Endodermal cell (in vitro differentiated cells): ENCODE measurements at places on chromosomes 7 and 10. TPM values are rescaled to one million over a fixed set of nuclear protein-coding genes. Genes with fewer than 3 reads are reported as not detected.

DNA sequence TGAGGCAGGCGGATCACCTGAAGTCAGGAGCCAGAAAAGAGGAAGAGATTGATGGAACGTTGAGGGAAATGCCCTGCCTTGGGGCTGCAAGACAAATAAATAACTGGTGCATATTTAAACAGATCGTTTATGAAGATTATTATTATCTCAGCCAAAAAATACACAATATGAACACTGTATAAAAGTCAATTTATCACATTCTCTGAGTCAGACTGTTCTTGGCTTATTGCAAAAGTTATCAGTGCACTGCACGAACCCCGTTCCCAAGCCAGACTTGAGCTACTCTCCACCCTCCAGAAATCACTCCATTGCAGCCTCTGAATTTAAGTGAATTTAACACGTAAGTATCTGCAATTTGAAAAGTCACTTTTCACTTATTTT, 1.6 kb downstream of the DNMBP start:
- no peaks in the 10 kb centered on the region for H3K36me3 ChIP-seq
- H3K4me3 ChIP-seq, result peak overlapping the region; percentile 99
- no peaks in the 10 kb centered on the region for H3K27me3 ChIP-seq
- DNase-seq, result no peak

DNA sequence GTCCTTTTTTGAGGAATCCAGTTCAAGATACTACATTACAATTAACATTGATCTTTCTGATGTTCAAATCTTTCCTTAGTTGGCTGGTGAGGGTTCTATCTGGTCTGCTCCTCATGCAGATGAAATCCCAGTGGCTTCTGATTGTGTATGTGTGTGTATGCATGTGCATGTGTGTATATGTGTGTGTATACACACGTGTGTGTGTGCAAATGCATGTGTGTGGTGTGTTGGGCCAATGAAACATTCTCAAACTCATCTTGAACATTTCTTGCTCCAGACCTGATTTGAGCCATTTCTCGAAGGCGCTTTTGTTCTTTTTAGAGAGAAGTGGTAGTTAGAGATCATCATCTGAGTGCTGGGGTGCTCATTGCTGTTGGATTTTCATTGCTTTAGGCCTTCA, 113.9 kb downstream of the GLRX3 start:
- no peak overlapping the region for H3K27ac ChIP-seq
- no peaks in the 10 kb centered on the region for H3K27me3 ChIP-seq
- DNase-seq, result no peak
- no peaks in the 10 kb centered on the region for H3K4me1 ChIP-seq
- no peak overlapping the region for H3K4me3 ChIP-seq

GRCh38 chr7:114628362-114628761, 213.7 kb downstream of the FOXP2 start:
- H3K36me3 ChIP-seq, result no peaks in the 10 kb centered on the region
- no peaks in the 10 kb centered on the region for H3K27me3 ChIP-seq
- H3K4me1 ChIP-seq, result peaks cover 6% of the 10 kb centered on the region
- no peak overlapping the region for H3K27ac ChIP-seq
- no peak overlapping the region for H3K4me3 ChIP-seq

GRCh38 chr10:78805176-78805575, 263.6 kb upstream of the ZMIZ1 start:
- DNase-seq, result no peak
- no peak overlapping the region for H3K4me3 ChIP-seq
- H3K27ac ChIP-seq, result no peak overlapping the region
- H3K4me1 ChIP-seq, result peaks cover 4% of the 10 kb centered on the region
- peaks cover 17% of the 10 kb centered on the region for H3K27me3 ChIP-seq

DNA sequence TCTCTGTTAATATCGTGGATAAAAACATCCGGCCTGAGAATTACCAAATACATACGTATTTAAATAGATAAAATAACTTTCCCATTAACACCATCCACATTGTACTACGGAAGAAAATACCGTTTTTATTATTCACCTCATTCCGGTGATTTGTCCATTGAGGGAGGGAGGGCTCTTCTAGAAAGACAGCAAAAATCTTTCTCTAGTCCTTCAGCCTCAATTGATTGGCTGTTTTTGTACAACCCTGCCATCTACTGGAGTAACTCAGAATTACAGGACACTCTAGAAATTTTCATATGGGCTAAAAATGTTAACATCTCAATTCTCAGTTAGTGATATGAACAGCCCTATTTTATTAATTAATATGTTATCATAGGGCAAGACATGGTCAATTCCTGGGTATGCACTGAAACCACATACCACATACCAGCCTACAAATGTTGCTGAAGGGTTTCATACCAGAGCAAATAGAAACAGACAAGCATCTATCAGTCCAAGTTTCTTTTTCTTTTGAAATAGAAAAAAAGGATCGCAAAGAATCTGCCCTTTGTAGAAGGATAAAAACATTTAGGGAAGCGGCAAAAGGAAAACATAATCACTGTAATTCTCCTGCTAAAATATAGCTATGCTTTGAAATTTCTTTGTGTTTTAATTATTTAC, 55.8 kb upstream of the CDCA7L start:
- no peak overlapping the region for H3K4me3 ChIP-seq
- no peak for DNase-seq
- H3K27ac ChIP-seq, result no peak overlapping the region
- H3K27me3 ChIP-seq, result peaks cover 32% of the 10 kb centered on the region
- no peaks in the 10 kb centered on the region for H3K36me3 ChIP-seq

- H3K4me1 ChIP-seq, result no peaks in the 10 kb centered on the region
- no peak for DNase-seq
- no peaks in the 10 kb centered on the region for H3K27me3 ChIP-seq
- no peak overlapping the region for H3K4me3 ChIP-seq
- no peaks in the 10 kb centered on the region for H3K36me3 ChIP-seq
Measured at GRCh38 chr7:104838537-104839299, 175.3 kb upstream of the KMT2E start.

DNA sequence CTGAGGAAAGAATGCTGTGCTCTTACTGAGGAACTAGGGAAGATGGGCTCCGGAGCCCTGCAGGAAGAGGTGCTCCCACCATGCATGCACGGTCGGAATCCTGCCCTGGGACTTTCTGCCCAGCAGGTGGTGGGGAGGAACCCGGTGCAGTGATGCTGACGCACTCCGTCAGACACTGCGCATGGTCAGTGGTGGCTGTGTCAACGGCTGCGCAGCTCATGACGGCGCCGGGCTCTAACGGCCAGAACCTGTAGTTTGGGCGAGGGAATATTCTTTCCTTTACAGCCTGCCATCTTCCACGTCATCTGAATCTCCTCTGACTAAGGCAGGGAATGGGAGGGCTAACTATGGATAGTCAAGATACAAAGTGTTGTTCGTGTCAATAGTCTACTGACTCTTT, 189.2 kb upstream of the MGMT start:
- no peaks in the 10 kb centered on the region for H3K27me3 ChIP-seq
- no peak overlapping the region for H3K4me3 ChIP-seq
- no peak for DNase-seq
- no peak overlapping the region for H3K27ac ChIP-seq
- H3K36me3 ChIP-seq, result no peaks in the 10 kb centered on the region

GRCh38 chr7:50088463-50089129, 4.5 kb downstream of the ZPBP start:
- no peaks in the 10 kb centered on the region for H3K4me1 ChIP-seq
- no peaks in the 10 kb centered on the region for H3K27me3 ChIP-seq
- DNase-seq, result no peak
- H3K4me3 ChIP-seq, result no peak overlapping the region
- H3K27ac ChIP-seq, result no peak overlapping the region
- no peaks in the 10 kb centered on the region for H3K36me3 ChIP-seq

DNA sequence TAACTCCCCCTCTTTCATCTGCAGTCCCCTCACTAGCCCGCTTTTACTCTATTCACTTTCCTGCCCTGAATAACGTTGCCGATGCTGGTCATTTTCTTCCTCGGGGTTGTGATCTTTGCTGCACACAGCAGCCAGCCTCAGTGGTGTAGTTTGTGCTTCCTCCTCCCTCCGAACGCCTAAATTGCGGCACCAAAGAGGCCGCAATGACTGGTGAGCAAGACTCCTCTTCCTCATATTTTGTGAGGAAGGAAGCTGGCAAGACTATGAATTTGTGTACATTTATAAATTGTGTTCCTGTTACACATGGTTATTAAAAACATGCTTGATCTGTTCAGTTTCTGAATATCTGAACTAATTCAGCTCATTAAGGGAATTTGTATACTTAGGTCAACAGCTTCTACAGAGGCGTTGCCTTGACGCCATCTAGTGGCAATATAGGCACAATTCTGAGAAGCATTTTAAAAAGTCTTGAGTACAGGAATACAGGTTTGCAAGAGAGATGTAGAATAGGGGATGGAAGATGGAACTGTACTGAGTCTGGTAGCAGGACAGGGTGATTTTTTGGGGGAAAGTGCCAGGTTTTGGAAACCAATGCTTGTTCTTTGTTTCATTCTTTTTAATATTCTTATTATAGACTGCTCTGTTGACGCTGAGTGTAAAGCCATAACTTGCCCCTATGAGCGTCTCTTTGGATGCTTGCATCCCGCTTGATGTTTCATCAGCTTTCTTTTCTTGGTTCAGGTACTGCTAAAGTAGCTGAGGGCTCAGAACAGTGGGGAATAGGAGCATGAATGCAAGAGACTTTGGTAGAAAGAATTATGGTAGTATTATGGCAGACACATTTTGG, 4.1 kb upstream of the TAS2R5 start:
- no peak overlapping the region for H3K27ac ChIP-seq
- DNase-seq, result peak; percentile 51
- H3K4me1 ChIP-seq, result no peaks in the 10 kb centered on the region
- H3K4me3 ChIP-seq, result no peak overlapping the region
- no peaks in the 10 kb centered on the region for H3K27me3 ChIP-seq
- H3K36me3 ChIP-seq, result peaks cover 20% of the 10 kb centered on the region

DNA sequence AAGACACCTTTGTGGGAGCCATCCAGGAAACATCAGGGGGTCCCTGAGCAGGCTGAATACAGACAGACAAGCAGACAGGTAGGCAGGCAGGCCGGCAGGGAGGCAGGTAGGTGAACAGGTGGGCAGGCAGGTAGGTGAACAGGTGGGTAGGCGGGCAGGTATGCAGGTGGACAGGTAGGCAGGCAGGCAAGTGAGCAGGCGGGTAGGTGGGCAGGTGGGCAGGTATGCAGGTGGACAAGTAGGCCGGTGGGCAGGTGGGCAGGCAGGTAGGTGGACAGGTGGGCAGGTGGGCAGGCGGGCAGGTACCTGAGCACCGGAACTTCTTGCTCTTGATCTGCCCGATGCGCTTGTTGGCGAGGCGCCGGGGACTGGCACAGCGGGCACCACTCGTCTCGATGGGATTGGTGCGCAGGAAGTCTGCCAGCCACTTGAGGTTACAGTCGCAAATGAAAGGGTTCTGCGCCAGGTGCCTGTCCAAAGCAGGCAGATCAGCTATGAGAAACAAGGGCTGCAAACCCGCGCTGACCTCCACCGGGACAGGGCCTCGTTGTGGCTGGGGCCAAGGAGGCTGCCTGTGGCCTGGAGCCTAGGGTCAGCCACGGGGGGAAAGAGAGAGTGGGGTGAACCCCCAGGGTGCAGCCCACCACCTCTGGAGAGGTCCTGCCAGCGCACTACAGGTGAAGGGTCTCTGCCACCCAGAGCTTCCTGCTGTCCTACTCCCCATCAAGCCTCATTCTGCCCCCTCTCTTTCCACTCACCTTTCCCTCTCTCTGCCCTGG, 136.9 kb downstream of the SLIT1 start:
- no peak overlapping the region for H3K27ac ChIP-seq
- DNase-seq, result peak; percentile 45
- no peaks in the 10 kb centered on the region for H3K4me1 ChIP-seq
- no peaks in the 10 kb centered on the region for H3K36me3 ChIP-seq
- H3K27me3 ChIP-seq, result no peaks in the 10 kb centered on the region

DNA sequence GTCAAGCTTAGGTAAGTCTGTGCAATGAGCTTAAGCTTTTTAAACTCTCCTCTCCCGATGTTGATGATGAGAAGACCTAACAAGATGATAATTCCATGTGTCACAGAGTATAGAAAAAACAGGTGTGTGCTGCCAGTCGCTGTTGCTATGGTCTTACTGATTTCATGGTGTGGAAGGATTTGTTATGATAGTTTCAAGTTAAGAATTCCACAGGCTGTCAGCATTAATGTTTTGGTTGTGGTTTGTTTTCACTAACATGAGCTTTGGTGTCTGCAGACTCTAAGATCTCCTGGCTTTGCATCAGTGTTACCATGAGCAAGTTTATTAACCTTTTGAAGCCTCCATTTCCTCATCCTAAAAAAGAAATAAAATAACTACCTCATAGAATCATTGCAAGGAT, 123.7 kb downstream of the NSUN6 start:
- no peak for DNase-seq
- H3K27me3 ChIP-seq, result no peaks in the 10 kb centered on the region
- H3K4me3 ChIP-seq, result no peak overlapping the region
- no peaks in the 10 kb centered on the region for H3K4me1 ChIP-seq
- no peak overlapping the region for H3K27ac ChIP-seq

DNA sequence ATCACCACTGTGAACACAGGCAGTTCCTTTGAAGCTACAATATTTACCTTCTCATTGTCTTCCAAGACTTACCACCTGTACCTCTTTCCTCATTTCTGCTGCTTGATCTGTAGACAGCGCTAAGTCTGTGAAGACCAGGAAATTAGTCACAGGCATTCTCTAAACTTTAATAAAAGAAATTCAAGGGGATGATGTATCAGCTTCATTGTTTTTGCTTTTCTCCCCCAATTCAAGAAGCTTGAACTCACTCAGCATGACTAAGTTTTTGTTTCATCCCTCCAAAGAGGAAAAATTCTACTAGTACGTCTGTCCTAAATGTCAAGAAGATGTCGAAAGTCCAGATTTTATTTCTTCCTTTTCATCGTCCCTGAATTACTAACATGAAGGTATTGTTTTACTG, 75.3 kb upstream of the PPP1R9A start:
- H3K27me3 ChIP-seq, result no peaks in the 10 kb centered on the region
- H3K4me1 ChIP-seq, result no peaks in the 10 kb centered on the region
- H3K4me3 ChIP-seq, result no peak overlapping the region
- H3K36me3 ChIP-seq, result no peaks in the 10 kb centered on the region

- H3K36me3 ChIP-seq, result no peaks in the 10 kb centered on the region
- no peak overlapping the region for H3K27ac ChIP-seq
- no peak overlapping the region for H3K4me3 ChIP-seq
- H3K27me3 ChIP-seq, result no peaks in the 10 kb centered on the region
- peaks cover 4% of the 10 kb centered on the region for H3K4me1 ChIP-seq
- no peak for DNase-seq
Measured at GRCh38 chr10:3873728-3874461, 88.9 kb upstream of the KLF6 start.

DNA sequence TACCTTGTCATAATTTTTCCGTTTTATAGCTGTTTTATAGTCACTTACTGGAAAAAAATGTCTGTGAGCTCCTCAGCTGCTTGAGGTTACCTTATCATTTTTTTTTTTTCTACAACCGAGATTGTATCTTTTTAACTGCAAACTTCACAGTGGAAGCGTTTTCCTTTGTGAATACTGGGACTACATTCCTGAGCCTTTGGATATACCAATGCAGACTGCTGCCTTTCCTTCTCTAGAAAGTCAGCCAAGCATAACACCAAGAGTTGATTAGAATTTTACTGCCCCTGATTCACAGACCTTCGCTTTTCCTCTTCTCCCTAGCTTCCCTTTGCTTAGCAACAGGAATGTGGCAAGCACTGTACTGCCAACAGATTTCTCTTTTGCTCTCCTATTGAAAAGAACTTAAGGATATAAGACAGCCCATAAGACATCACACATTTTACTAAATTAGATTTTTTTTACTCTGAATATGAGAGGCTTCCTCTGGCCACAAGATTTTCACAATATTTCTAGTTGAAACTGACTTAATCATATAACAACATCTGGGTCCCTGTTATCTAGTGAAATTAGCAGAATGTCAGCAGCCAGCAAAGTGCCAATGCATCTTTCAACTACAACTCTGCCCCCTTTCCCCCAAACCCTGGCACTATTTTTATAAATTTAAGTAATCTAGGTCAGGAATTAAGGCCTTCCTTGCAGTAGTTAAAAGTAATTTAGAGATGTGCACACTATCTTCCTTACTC, 170.6 kb downstream of the PRKG1 start:
- H3K4me3 ChIP-seq, result peak overlapping the region; percentile 28
- peaks cover 26% of the 10 kb centered on the region for H3K27me3 ChIP-seq

OPN1SW gene
- not detected in 2 replicates for total RNA-seq

PCLO gene
- 4.2 to 11.0 TPM (median 5.0 TPM) in 3 replicates for total RNA-seq

TMEM236 gene
- 0.08 TPM in 1 of 3 replicates, not detected in the others for total RNA-seq
